ENCODE measurements at places on chromosomes 1 and 21. TPM values are rescaled to one million over a fixed set of nuclear protein-coding genes. Genes with fewer than 3 reads are reported as not detected.

DNA sequence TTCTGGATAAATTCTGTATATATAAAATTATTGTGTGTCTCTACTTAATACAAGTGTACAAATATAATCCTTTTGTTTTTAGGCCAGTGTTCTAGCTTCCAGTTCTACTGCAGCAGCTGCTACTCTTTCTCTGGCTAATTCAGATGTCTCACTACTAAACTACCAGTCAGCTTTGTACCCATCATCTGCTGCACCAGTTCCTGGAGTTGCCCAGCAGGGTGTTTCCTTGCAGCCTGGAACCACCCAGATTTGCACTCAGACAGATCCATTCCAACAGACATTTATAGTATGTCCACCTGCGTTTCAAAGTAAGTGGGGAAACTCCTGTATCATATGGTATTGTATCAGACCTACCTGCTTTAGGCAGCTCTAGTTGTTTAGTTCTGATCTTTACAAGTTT, 21.3 kb upstream of the OLFML3 start:
- no peaks in the 10 kb centered on the region for H3K27me3 ChIP-seq
- H3K4me3 ChIP-seq, result no peak overlapping the region
- DNase-seq, result no peak
- H3K36me3 ChIP-seq, result no peaks in the 10 kb centered on the region
- H3K27ac ChIP-seq, result no peak overlapping the region

- no peaks in the 10 kb centered on the region for H3K36me3 ChIP-seq
- no peak for DNase-seq
- H3K4me1 ChIP-seq, result no peaks in the 10 kb centered on the region
Measured at GRCh38 chr1:52892424-52893215, 28.9 kb downstream of the ECHDC2 start.

Gene SLAMF7
- not detected for total RNA-seq

Gene C8B
- total RNA-seq, result not detected

- H3K4me1 ChIP-seq, result no peaks in the 10 kb centered on the region
- H3K27me3 ChIP-seq, result no peaks in the 10 kb centered on the region
- no peak for DNase-seq
- no peak overlapping the region for H3K4me3 ChIP-seq
Measured at GRCh38 chr1:103523346-103523745, 2.2 kb upstream of the RNPC3 start.

- H3K27me3 ChIP-seq, result no peaks in the 10 kb centered on the region
- no peak overlapping the region for H3K4me3 ChIP-seq
- H3K27ac ChIP-seq, result no peak overlapping the region
- no peak for DNase-seq
- H3K4me1 ChIP-seq, result no peaks in the 10 kb centered on the region
Measured at GRCh38 chr1:64846573-64847430, 101.9 kb downstream of the RAVER2 start.

Gene PTPRU
- total RNA-seq, result 41.4 TPM

DNA sequence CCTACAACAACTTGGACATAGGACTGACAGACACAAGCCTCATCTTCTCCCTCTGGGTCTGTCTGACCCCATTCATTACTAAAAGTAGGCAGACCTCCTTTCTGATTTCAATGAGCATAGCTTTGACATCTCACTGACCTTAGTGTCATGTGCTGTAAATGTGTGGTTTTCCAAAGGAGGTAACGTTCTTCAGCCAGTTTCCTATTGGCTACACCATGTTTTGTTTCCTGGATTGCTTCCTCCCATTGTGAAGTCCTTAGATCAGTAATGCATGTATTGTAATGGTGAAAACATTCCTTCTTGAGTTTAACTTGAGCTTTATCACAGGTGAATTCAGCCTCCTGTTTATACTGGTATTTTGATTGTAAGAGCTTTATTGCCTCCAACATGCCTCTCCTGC, 20.6 kb downstream of the STXBP3 start:
- DNase-seq, result no peak
- no peak overlapping the region for H3K4me3 ChIP-seq
- no peaks in the 10 kb centered on the region for H3K36me3 ChIP-seq
- no peaks in the 10 kb centered on the region for H3K4me1 ChIP-seq
- H3K27me3 ChIP-seq, result no peaks in the 10 kb centered on the region

DNA sequence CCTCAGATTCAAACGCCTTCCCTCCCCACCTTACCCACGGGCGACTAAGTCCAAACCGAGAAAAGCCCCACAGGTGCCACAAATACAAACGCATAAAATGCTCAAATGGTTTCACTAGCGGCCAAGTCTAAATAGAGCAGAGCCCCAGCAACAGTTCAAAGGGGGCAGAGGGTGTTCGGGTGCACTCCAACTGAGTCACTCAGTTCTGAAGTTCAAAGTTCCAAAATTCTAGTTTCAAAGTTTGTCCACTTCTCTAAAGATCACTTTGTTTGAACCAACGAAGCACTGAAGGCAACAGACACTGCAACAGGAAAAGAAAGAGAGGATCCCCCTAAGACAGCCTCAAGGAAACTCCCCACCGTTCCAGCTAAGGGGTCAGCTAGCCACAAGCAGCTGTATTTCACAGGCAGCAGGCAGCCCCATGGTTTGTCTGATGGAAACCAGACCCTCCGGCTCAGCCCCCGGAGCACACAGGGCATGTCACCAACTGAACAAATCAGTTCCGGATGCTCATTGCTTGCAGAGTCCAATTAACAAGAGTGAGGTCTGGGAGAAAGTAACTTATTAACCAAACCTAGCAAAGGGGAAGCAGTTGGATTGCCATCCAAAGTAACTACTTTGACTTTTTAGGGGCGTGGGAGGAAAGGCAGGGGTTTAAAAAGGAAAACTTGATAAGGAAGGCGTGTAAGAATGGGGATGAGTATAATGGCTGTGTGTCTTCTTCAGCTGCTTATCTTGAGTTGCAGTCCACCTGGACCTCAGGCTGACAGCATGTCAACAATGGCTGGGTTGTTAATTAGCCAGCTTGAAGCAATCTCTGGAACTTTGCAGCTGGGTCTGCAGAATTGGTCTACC, 1423.9 kb upstream of the PRMT6 start:
- peak; percentile 79 for DNase-seq
- no peaks in the 10 kb centered on the region for H3K36me3 ChIP-seq
- H3K4me1 ChIP-seq, result peaks cover 13% of the 10 kb centered on the region
- H3K4me3 ChIP-seq, result peak overlapping the region; percentile 24
- H3K27ac ChIP-seq, result no peak overlapping the region
